ENCODE measurements at places on chromosomes 11 and 22.

DNA sequence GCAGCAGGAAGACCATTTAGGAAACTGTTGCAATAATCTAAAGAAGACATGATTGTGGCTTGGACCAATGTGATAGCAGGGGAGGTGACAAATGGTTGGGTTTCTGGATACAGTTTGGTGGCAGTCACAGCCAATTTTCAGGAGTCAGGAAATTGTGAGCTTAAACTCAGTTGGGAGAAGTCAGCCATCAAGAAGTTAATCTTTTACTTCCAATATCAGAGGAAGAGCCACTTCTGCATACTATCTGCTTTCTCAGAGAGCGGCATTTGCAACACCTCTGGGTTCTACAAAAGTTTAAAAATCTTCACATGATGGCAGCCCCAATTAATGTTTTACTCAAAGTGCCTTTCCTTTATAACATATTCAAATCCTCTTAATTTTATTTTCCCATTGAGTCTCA is 33.7 kb upstream of the PDE3B start:
- no peak for DNase-seq

GRCh38 chr11:15371533-15371932 is 256.8 kb downstream of the INSC start:
- DNase-seq = no peak

DNA sequence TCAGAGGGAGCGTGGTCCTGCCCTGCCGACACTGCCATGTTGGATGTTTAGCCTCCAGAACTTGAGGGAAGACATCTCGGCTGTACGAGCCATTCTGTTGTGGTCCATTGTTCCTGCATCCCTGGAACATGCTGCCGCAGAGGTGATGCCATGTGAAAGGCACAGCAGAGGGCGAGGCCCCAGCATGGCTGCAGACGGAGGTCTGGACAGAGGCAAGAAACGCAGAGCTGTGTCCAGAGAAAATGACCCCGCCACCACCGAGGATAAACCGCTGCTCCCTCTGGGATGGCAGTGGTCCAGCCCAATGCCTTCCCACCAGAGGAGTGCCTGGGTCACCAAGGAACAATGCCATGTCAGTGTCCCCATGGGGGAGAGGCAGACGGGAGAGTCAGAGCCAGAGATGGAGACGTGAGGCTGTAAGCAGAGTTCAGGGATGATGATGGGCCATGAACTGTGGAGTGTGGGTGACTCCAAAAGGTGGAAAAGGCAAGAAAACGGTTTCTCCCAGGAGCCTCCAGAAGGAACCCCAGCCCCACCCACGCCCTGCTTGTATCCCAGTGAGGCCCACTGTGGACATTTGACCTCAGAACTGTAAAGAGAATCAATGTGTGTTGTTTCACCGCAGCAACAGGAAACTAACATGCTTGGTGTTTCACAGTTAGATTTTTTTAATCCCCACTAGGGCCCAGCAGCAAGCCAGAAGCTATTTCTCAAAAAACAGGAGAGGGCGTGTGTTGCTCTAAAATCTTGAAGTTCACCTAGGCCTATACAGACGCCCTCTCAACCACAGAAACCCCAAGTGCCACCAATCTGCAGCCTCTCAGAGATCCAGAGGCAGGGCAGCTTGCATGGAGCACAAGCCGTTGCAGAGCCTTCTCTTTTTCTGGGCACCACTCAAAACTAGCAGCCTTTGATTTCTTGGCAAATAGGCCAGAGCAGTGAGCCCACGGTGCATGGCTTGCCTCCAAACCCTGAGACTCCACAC is 1422.9 kb downstream of the TBC1D22A start:
- no peak for DNase-seq

DNA sequence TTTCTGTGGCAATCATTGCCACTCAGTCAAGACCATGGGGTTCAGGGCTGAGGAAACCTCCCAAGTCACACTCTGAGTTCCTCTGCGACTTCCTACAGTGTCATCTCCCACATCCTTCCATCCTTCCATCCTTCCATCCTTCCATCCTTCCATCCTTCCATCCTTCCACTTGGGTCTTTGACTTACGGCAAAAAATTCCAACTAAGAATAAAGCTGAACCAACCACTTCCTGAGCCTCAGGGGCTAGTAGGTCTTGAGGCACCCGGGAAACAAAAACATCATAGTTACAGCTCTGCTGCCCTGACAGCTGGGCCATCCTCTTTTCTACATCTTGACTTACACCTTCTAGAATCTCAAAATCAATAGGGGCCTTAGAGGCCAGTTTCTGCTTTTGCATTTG is 32.1 kb downstream of the EHF start:
- no peak for DNase-seq

- no peak for DNase-seq
Observed at GRCh38 chr11:128664317-128664716, 29.6 kb upstream of the FLI1 start.

GRCh38 chr11:60844870-60845221 is 2.9 kb downstream of the CCDC86 start:
- no peak for DNase-seq

- no peak for DNase-seq
Observed at GRCh38 chr11:2770096-2770751, 70.4 kb upstream of the KCNQ1OT1 start.

GRCh38 chr11:35593143-35593542 is 25.1 kb upstream of the FJX1 start:
- DNase-seq = peak; percentile 95

DNA sequence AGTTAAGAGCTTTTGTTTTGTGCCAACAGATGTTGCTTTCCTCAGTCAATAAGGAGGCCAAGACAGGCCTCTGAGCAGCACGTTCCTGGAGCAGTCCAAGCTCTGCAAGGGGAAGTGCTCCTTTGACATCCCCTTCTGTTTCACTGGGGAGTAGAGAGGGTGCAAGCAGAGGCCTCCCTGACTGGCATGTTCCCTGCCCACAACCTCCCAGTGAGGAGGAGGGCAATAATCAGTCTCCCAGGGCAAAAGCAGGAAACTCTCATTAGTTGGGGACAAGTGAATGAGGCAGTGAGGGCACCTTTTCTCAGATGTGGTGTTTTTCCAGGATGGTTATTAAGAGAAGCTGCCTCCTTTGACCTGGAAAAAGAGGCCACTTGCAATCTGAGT is 79.5 kb upstream of the ZBED5 start:
- no peak for DNase-seq

- DNase-seq = no peak
Observed at GRCh38 chr11:44711787-44712608, 14.8 kb upstream of the TSPAN18 start.

DNA sequence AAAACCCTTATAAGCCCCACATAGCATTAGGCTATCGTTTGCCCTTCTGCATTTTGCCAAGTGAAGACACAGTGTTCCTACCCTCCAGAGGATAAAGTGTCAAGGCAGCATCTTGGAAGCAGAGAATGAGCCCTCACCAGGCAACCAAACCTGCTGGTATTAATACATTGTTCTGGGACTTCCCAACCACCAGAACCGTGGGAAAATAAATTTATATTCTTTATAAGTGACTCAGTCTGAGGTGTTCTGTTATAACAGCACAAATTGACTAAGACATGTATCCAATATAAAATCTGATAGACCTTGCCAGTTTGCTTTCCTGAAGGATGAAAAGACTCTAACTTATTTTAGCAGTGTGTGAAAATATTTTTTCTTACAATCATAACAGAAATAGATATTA is 792.5 kb upstream of the LRRC4C start:
- no peak for DNase-seq

DNA sequence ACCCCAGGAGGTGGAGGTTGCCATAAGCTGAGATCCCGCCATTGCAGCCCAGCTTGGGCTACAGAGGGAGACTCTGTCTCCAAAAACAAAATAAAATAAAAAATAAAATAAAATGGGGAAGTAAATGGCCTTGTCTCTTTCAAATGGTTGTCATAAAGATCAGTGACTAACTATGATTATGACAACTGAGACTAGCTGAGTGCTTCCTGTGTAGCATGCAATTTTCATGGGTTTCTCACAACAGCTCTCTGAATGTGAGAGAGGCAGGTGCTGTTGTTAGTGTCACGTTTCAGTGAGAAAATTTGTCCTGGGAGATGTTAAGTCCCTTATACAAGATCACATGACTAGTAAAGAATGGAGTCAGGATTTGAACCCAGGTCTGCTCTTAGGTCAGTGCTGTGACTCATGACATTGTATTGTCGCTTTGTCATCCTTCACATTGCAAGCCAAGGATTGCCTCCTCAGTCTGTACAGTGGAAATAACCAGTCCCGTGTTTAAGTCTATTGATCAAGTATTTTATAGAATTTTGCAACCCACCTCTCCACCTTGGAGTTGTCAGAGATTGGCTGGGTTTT is 163.3 kb upstream of the CCDC90B start:
- no peak for DNase-seq

GRCh38 chr11:35623621-35624168 is 5.4 kb downstream of the FJX1 start:
- DNase-seq = peak; percentile 13

- DNase-seq = peak; percentile 83
Observed at GRCh38 chr11:394034-394857, at the start of gene PKP3. Gene PKP3, plus strand, starts transcription at chr11:394209. Its CDS starts 84 bp downstream, at chr11:394293.

DNA sequence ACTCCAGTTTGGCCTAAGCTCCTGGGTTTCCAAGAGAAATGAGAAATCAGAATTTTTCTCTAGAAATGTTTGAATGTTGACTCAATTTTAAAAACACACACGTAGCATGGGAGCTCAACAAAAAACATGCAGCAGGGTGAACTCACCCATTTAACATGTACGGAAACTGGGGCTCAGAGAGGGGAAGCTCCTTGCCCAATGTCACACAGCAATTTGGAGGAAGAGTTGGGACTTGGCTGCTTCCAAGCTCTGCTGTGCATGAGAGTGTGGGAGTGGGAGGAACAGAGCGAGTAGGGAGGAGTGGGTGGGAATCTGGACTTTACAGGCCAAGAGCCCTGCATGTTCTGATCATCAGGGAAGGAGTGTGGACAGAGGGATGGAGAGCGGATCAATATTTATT is 5.9 kb downstream of the TPST2 start:
- DNase-seq = no peak

GRCh38 chr11:33187998-33188722 is 26.9 kb upstream of the CSTF3 start:
- DNase-seq = no peak

GRCh38 chr11:133946541-133947318 is 10.0 kb downstream of the IGSF9B start:
- no peak for DNase-seq

- no peak for DNase-seq
Observed at GRCh38 chr11:1049431-1049891, 12.9 kb upstream of the MUC6 start.

DNA sequence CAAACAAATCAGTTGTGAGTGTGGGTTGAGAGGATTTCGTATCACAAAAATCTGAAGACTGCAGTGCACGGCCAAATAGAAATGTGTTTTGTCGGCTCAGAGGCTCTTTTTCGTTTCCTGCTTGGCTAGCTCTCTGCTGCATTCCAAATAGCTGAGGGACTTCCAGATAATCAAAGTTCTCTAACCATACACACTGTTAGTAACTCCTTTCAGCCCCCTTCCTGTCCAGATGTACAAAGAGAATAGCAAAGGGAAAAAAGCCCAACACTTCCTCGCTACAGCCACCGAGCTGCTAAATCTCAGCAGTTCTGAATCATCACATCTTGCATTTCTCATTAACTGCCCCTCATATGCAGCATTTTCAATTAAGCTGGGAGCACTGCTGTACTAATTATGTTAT is 203.1 kb downstream of the TENM4 start:
- DNase-seq = no peak

DNA sequence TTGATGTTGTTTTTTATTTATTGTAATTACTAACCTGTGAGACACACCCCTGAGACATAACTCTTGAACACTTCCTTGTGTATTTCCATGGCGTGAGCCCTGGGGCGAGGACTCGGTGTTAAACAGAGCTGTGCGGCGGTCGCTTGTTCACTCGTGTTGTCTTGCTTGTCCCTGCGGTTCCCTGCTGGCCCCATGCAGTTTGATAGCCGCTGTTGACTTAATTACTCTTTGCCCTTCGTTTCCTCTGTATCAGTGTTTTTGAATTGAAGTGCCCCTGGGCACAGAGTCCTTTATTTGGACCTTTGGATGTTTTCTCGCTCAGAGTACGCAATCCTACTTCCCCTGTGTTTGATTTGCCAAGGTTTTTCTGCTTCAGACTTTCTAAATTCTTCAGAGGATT is 52.7 kb downstream of the TBC1D22A start:
- DNase-seq = no peak

DNA sequence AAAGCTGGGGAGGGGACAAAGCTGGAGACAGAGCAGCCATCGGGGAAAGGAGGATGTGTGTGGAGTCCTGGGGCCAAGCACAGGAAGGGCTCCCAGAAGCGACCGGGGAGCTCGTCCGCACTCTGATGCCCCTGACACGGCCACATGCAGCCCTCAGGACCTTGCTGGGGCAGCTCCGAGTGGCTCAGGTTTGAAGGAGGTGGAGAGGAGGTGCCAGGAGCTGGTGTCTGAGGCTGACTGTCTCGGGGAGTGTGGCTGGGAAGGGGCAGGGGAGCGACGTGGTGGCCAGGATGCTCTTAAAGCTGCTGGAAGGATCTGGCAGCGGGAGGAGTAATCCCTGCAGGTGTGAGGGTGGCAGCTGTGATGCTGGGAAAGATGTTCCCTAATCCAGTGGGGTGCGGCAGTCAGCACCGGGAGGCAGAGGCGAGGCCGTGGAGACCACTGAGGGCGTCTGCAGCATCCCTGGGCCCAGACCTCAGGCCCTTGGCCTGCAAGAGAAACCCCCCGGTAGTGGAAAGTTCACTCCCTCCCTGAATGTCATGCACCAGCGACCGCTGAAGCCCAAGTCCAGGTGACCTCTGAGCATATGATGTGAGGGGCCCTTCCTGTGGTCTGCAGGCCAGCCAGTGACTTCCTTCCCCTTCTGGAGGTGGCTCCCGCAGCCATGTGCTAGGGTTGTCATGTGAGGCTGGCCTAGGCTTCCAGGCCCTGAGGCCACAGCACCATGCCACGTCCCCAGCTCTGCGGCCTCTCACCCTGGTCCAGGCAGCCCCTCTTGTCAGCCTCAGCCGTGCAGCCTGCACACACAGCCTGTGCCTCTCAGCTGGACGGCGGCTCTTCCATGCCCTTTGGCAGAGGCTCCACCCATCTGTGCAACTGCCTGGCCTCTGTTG is 17.2 kb upstream of the CTSD start:
- DNase-seq = no peak

- no peak for DNase-seq
Observed at GRCh38 chr11:130441719-130442118, 6.7 kb upstream of the ADAMTS15 start.

DNA sequence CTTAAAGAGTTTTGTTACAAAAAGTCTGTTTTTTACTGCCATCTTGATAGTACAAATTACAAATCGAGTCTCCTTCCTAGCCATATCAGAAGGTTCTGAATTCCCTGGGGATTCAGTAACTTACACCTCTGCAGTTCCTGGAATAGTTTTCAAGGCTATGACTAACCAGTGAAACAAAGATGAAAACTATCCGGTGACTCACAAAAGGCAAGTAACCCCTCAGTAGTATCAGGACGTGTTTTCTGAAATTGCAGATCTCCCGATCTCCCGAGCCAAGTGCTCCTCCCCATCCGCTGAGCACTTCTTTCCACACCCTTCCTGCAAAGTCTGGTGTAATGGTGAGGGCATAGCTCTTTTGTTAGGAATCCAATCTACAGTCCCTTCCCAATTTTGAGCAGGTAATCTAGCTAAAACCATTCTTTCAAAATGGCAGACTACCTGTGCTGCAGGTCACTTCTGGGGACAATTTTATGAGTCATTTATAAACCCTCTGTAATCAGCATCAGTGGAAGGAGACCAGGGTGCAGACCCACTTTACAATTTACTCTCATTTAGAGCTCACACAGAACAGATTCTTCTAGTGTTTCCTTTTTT is 7.7 kb downstream of the E2F8 start:
- peak; percentile 91 for DNase-seq
